ENCODE measurements at places on chromosomes 11 and 22. TPM values are rescaled to one million over a fixed set of nuclear protein-coding genes. Genes with fewer than 3 reads are reported as not detected.

DNA sequence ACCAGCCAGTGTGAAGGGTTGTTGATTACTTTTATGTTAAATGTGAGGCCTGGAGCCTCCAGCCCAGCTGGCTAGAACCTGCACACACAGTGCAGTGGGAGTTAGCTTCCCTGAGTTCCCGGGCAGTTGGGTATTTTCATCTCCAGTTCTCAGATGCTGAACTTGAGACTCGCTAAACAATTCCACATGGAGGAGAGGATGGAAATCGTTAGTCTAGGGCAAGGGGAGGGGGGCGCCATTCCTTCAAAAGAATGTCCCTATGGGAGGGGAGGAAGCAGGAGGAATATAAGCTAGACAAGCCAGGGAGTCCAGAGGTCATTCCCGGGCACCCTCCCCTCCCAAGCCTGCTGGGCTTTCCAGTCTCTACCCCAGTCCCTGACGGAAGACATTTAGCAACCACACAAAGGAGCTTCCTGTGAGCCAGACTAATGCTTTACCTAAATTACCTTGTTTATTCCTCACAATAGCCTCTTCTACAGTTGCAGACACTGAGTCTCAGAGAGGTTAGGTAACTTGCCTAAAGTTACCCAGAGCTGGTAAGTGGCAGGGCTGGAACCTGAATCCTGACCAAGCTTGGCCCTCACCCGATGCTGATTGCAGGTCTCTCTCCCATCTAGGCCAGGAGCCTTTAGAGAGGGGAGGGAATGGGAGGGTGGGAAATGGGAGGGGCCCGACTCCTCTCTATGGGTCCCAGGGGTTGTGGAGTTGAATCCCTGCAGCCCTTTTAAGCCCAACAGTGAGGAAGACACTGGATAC is 1.9 kb upstream of the TSKU start:
- no peak for DNase-seq

Gene OR51B5
- 0.20 TPM for polyA plus RNA-seq

DNA sequence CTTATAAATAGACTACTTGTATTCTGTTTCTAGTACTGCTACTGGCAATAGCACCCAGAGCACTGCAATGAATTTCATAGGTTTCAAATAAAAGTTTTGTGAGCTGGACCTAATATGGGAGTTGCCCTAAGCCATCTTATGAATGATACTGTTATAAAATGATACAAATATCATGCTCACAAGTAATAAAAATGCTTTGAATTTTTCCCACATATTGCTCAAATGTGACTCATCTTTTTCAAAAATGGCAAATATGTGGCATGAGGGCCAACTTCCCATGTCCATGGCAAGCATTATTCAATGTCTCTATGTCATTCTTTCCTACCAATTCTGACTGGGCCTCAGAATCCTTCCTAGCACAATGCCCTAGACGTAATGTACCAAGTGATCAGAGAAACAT is 137.6 kb downstream of the TRPC6 start:
- no peak for DNase-seq

DNA sequence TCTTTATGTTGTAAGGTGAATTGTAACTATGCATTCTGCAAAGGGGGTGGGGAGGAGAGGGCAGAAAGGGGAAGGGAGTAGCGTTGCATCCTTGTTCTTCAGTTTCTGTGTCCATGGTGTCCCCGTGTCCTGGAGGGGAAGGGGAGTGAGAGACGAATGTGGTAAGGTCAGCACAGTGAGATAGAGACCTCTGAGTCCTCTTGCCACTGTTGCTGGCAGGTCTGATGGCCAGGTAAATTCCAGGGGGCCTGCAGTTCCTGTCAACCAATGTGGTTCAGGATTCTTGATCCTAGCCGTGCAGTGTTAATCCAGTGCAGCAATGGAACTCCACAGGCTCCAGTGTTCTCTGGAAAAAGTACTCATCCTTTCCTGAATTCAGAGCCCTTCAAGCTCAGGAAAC is 14.6 kb upstream of the ADSL start:
- DNase-seq, result no peak

Measured in left kidney (tissue), 8 donors.